Stimulated activated CD4-positive, alpha-beta T cell treated with anti-CD3 and anti-CD28 coated beads, Interleukin-1b, Interleukin-23, amount 100 ng/mL, for 24 hours (primary cell): ENCODE measurements at places on chromosomes 3 and 15.

DNA sequence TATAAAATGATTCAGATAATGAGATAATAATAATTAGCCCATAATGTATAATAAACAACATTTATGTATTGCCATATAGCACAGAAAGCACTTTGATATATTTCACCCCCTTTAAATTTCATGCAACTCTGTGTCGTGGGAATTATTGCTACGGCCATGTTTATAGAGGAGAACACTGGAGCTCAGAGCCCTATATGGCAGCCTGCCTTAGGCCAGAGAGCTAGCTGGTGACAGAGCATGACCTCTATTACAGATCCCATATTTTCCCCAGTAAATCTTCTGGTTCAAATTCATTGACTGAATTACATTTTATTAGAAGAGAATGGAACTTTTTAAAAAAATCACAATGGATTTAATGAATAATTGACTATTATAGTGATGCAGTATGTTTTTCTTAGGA lies 25.0 kb downstream of the USP13 start:
- no peak for DNase-seq

DNA sequence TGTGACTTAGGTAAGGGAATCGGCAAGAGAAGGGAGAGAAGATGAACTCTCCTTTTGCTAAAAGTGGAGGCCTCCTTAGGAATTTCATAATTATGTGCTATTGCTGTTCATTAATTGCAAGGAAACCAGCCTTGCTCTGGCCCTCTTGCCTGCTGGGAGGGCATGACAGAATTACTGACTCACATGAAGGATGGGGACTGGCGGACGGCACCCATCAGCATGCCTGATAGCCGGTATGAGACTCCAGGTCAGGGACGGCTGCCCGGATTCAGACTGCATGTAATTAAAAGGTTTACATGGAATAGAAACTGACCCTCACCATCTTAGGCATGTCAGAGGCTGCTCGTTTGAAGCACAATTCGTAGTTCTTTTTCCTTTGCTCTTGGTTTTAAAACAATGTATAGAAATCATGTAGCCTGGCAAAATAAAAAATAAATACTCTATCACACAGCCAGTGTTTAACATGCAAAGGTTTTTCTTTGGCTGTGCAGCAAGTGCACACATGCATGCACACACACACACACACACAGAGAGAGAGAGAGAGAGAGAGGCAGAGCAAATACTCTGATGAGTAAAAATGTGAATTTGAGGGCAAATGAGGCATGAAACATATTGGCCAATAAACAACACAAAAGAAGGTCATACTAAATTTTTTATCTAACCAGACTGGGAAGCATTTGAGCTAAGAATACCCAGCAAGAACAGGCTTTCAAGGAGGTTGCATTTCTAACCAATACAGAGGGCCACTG lies 82.7 kb downstream of the FOXB1 start:
- DNase-seq: no peak

GRCh38 chr3:161263057-161263456 lies 41.9 kb downstream of the NMD3 start:
- DNase-seq: no peak

DNA sequence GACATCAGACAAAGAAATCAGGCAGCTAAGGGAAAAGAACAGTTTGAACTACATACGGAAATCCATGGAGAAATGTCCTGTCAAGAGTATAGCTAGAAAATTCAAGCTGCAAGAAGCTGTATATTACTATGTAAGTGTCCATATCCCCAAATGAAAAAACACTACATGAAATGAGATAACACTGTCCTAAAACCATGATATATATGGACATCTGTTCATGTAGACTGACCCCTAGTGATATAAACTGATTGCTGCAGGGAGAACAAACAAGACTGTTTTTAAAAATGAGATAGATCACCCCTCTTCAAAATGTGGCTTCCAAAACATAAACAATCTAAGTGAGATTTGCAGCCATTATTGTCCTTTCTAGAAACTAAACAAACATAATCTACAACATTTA lies 985.6 kb downstream of the EPHA3 start:
- no peak for DNase-seq

- DNase-seq: no peak
Observed at GRCh38 chr3:192727032-192727847, at the start of gene FGF12. Gene FGF12 (minus strand): TSS chr3:192727541.
